NCI-H1092 treated with DMSO at 0.1 percent for 48 hours (cell line): ENCODE measurements at places on chromosomes 6 and 20.

- DNase-seq, result no peak
Measured at GRCh38 chr6:165245701-165246100, 63.7 kb downstream of the C6orf118 start.

- DNase-seq, result no peak
Measured at GRCh38 chr6:12845224-12846004, 128.8 kb downstream of the PHACTR1 start.

DNA sequence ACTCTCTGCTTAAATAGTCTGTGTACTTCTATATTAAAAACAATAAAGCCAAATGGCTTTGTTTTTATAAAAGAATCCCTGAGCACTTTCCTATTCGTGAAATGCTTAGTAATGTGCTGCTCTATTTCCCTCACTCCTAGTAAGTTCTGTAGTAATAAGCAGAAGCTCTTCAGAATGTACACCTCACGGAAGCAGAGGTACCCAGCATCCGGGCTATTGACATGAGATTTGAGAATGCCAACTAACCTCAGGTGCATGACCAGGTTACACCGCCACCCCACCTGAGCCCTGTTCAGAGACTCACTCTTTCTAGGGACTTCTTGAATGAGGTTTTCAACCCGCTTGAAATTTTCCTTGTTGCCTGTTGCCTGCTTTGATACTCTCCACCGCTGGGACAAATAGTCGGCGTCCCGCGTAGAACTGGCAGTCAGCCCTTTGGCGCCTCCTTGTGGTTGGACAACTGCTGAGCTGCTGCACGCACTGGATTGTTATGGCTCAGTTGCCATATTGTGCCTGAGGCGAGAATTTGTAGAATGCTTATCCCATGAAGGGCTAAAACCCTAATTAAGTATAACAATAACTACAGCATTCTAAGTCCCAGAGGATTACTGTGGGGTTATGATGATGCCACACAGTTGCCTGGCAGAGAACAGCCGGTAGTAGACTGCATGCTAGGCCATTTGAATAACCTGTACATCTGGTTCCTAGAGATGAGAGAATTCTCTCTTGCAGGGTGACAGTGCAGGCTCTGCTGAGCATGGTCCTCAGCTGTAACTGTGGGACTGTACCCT lies 95.4 kb downstream of the KHDC1L start:
- DNase-seq, result peak; percentile 55

DNA sequence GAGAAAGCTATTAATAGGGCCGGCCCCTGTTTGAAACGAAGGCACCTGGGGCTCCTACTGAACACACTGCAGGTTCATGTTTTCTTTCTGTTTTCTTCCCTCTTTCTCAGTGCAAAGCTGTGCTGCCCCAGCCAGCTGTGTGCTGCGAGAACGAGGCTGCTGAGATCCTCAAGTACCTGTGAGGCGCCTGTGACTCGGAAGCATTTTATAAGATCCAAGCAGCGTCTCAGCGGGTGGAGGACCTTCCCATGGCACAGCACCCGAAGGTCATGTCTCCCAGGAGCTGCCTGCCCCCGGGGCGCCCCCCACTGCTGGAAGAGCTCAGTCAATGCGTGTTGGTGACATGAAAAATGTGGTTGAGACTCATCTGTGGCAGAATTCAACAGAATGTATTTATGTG lies 66.3 kb downstream of the SMOC2 start:
- no peak for DNase-seq

DNA sequence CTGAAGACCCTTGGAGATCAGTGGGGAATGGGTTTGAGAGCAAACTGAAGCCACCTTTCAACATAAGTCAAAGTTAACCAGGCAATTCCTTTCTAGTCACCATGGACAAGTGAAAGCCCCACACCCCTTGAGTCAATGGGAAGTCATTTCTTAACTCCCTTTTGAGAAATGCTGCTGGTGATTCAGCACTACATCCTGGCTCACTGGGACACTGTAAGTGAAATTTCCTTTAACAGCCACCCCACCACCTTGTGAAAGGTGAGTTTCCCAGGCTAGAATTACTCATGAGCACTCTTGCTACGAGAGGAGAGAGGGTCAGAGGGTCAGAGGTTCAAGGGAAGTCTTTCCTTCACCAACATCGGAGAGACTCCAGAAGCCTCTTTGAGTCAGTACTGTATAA lies 93.3 kb upstream of the MARCKS start:
- DNase-seq, result no peak
